ENCODE measurements at places on chromosomes 4 and X.

GRCh38 chrX:9604111-9604907, 139.5 kb downstream of the TBL1X start:
- DNase-seq, result peak; percentile 86

DNA sequence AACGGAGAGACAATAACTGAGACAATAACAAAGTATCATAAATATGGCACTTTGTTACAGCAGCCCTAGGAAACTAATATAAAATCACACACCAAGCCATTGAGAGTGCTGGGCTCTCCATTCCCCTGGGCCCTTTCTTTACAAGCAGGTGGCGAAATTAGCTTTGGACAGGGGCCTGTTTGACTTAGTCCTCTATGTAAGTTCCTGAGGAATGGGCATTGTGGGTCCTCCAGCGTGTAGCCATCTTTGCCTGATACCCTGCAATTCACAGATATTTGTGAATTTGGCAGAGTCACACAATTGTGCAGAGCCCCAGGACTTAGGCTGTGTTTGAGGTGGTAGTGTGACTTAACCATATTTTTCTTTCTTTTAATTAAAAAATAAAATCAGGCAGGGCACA, 67.6 kb downstream of the BCOR start:
- no peak for DNase-seq

DNA sequence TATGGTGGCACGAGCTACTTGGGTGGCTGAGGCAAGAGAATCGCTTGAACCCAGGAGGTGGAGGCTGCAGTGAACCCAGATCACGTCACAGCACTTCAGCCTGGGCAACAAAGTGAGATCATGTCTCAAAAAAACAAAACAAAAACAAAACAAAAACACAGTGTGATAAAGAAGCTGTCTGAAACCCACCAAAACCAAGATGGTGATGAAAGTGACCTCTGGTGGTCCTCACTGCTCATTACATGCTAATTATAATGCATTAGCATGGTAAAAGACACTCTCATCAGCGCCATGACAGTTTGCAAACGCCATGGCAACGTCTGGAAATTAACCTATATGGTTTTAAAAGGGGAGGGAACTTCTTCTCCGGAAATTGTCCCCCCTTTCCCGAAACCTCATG, 29.4 kb upstream of the OPHN1 start:
- DNase-seq, result peak; percentile 5

- peak; percentile 36 for DNase-seq
These were observed 34.4 kb upstream of the SLC25A4 start for GRCh38 chr4:185108669-185109068.

- no peak for DNase-seq
These were observed 102.1 kb upstream of the EDNRA start for GRCh38 chr4:147378780-147379179.

DNA sequence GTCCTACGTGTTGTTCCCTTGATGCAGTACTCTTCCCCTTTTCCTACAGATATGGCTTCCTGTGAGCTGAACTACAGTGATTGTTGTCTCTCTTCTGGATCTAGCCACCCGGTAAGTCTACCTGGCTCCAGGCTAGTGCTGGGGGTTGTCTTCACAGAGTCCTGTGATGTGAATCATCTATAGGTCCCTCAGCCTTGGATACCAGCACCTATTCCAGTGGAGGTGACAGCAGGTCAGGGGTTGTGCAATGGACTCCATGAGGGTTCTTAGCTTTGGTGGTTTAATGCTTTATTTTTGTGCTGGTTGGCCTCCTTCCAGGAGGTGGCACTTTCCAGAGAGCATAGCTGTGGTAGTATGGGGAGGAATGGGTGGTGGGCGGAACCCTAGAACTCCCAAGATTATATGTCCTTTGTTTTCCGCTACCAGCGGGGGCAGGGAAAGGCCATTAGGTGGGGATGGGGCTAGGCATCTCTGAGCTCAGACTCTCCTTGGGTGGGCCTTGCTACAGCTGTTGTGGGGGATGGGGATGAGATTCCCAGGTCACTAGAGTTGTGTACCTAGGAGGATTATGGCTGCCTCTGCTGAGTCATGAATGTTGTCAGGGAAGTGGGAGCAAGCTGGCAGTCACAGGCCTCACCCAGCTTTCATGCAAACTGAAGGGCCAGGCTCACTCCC, 121.4 kb upstream of the ANKRD50 start:
- DNase-seq, result no peak

DNA sequence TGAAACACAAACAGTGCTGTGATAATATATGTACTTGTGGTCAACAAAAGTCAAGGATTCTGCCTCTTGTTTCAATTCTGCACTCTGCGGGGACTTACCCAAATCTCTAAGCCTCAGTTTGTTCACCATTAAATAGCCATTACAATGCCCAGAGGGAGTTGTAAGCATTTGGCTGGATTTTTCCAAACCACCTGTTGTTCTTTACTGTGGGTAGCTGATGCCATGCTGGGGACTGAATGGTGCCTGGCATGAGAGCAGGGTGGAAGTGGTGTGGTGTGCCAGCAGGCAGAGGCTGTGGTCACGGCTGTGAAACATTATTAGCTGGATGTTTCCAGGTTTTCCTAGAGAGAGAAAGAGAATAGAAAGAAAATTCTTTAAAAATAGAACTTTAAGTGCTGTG, 60.7 kb upstream of the PAK3 start:
- no peak for DNase-seq

Measured in thyroid gland (tissue), 4 donors.